Omental fat pad (tissue), 4 donors: ENCODE measurements at places on chromosomes 3 and 15.

DNA sequence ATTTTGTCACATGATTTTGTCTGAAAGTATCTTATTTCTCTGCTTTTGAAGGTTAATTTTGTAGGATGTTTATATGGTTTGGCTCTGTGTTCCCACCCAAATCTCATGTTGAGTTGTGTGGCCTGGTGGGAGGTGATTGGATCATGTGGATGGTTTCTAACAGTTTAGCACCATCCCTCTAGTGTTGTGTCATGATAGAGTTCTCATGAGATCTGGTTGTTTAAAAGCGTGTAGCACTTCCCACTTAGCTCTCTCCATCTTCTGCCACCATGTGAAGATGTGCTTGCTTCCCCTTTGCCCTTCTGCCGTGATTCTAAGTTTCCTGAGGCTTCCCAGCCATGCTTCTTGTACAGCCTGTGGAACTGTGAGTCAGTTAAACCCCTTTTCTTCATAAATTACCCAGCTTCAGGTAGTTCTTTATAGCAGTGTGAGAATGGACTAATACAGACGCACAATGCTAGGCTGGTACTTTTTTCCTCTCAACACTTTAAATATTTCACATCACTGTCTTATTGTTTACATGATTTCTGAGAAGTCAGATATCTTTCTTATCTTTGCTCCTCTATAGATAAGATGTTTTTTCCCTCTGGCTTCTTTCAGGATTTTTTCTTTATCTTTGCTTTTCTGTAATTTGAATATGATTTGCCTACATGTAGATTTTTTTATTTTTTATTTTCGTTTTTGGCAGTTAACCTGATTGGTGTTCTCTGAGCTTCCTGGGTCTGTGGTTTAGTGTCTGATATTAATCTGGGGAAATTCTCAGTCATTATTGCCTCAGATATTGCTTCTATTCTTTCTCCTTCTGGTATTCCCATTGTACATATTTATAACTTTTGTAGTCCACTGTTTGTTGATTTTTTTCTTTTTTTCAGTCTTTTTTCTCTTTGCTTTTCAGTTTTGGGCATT is 22.2 kb downstream of the BTD start:
- no peak for DNase-seq

- DNase-seq: no peak
These were observed 96.6 kb upstream of the CLSTN2 start for GRCh38 chr3:139838269-139838957.

GRCh38 chr15:73585871-73586654 is 47.1 kb downstream of the NPTN start:
- no peak for DNase-seq

DNA sequence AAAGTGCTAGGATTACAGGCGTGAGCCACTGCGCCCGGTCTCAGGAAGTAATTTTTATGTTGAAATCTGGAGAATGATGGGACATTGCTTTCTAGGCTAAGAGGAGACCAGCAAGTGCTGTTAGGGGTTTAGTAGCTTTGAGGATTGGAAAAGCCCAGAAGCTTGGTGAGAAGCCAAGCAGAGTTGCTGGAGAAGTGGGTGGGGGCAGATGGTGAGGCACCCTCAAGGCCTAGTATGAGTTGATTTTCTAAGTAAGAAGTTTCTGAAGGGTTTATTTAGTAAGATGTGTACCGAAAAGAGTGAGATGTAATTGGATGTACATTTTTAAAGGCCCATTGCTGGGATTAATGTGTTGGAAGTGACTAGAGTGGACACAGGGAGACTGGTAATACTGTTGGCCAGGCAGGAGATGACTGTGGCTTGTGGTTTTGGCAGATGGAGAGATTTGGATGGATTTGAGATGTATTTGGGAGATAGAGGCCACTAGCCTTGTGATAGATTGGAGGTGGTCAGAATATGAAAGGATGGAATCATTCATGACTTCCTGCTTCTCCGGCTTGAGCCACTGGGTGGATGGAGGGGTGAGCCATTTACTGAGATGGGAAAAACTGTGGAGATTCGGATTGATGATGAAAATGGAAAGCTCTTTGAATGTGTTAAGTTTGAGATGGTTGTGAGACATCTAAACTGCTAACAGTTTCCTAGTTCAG is 2.3 kb downstream of the LRRC28 start:
- no peak for DNase-seq

GRCh38 chr3:23270423-23270822 is 67.3 kb downstream of the UBE2E2 start:
- DNase-seq: no peak

DNA sequence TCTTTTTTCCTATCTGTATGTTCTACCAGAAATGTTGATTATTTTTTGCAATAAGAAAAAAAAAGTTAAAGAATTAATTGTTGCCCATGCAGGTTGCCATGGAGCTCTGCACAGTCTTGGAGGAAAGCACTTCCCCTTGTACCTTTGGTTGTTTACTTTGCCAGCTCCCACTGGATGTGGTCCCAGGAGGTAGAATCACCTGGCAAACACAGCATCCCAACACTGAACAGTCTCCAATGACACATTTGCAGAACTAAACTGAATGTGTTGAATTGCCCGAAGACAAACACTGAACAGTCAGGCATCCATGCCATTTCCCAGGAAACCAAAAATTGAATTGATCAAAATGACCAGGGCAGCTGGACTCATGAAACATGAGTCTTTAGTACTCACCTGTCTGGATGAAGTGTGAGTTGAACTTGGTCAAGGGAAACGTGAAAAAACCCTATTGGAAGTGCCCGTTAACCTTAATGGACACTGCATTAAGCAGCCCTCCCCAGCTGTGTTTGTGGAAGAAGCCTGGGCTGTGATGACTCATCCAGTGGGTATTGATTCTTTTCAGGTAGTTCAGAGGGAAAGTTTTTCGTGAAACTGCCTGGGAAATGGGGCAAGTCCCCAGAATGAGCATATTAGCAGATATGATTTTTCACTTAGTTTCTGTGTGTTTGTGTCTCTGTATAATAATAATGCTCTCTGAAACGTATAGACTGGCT is 284.7 kb upstream of the STT3B start:
- DNase-seq: no peak

DNA sequence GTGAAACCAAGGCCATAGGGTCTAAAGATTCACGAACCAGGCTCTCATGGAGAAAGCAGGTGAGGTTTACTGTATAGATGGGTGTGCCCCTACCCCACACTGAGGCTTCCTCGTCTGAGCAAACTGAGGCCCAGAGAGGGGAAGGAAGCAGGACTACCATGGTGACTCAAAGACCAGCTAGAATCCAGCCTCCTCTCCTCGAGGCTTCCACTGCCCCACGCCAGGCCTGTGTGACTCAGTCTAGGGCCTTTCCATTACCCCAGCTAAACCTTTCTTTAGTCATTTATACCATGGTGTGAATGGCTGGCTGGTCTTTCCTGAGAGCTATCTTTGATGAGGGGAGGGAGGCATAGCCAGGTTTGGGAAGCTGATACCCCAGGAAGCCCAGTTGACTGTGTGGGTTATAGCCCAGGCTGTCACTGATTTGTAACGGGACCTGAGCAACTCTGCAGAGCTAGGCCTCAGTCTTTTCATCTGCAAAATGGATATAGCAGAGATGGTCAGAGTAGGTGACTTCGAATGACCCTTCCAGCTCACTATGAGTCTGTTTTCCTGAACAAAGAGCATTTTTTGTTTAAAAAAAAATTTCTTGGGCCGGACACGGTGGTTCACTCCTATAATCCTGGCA is 3.0 kb upstream of the RHO start:
- no peak for DNase-seq

DNA sequence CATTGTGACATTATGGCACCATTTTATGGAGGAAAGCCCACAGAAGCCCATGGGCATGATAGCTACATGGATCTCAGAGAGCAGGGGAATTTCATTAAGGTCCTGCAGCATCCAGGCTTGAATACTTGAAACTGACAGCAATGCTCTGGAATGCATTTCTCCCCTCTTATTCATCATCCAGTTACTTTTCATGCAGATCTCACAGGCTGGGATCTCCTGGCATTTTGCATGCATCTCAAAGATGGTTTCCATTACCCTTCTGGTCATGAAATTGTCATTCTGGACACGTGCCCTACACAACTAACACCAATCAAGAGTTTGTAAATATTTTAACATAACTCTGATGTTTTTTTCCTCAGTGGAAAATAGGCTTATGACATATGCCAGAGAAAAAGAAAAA is 32.4 kb downstream of the VGLL3 start:
- no peak for DNase-seq

- no peak for DNase-seq
These were observed 30.4 kb upstream of the TM4SF1 start for GRCh38 chr3:149407898-149408297.

DNA sequence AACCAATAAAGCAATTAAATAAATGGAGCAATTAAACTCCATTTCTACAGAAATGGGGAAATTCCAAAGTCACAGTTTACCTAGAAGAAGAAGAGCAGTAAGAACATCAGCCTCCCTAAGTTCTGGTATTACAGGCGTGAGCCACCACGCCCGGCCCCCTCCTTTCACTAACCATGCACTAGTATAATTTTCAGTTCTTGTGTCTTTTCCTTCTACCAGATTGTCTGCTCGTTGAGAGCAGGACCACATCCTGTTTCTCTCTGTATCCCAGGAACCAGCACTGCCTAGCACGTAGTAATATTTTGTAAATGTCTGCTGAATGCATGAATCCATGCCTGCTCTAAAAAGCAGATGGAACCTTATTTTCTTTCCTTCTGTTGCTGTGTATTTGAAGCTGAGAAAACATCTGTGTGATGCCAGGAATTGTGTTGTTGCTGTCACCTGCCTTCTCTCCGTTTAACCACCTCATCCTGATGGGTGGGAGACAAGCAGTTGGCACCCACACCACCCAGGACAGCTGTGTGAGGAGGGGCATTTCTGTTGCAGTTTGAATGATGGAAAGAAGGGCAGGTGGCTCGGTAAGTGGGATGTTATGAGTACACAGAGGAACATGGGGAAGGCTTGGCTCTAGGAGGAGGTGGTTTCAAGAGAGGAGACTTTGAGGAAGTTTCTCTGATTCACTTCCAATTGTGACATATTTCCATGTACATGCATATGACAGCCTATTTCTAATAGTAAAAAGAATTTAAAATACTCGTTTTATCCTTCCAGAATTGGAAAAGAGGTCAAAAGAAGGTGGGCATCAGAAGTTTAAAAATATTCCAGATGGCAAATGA is 30.1 kb downstream of the PXYLP1 start:
- DNase-seq: no peak

- DNase-seq: no peak
These were observed 44.6 kb upstream of the SLC25A36 start for GRCh38 chr3:140896997-140897396.

GRCh38 chr3:19972054-19972453 is 25.2 kb downstream of the RAB5A start:
- DNase-seq: no peak

GRCh38 chr3:151697496-151697895 is 36.2 kb upstream of the AADACL2 start:
- DNase-seq: no peak

GRCh38 chr15:79035814-79036213 is 54.8 kb downstream of the RASGRF1 start:
- no peak for DNase-seq

DNA sequence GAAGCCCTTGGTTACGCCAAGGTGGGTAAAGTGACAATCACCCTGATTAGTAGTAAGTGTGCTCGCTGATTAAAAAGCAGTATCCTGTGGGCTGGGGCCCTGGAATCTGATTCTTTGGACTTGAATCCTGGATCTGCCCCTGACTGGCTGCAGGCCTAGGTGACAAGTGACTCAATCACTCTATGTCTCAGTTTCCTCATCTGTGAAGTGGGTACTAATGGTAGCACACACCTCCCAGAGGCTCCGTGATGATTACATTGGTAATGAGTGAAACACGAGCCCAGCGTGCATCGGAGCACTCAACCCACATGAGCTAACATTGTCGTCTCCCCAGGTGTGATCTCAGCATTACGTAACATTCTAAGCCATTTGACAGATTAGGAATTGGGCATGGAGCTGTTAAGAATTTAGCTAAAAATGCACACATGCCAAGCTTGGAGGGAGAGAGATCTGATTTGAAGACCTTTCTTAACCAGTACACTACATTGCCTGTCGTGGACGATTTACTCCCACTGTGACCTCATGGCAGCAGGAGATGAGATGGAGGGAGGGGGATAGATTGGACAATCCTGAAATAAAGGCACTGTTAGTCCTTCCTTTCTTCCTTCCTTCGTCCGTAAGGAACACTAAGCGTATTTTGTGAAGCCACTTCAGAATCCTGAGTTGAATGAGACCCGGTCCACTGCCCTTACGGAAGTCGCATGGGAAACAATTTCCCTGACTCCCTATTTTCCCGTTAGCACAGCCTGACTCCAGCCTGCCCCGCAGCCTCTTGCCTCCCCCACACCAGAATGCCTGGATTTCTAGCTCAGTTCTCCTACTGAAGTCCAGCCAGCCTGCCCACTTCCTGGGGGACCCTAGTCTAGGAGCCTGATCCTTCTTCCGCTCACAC is 32.1 kb downstream of the MGLL start:
- no peak for DNase-seq

DNA sequence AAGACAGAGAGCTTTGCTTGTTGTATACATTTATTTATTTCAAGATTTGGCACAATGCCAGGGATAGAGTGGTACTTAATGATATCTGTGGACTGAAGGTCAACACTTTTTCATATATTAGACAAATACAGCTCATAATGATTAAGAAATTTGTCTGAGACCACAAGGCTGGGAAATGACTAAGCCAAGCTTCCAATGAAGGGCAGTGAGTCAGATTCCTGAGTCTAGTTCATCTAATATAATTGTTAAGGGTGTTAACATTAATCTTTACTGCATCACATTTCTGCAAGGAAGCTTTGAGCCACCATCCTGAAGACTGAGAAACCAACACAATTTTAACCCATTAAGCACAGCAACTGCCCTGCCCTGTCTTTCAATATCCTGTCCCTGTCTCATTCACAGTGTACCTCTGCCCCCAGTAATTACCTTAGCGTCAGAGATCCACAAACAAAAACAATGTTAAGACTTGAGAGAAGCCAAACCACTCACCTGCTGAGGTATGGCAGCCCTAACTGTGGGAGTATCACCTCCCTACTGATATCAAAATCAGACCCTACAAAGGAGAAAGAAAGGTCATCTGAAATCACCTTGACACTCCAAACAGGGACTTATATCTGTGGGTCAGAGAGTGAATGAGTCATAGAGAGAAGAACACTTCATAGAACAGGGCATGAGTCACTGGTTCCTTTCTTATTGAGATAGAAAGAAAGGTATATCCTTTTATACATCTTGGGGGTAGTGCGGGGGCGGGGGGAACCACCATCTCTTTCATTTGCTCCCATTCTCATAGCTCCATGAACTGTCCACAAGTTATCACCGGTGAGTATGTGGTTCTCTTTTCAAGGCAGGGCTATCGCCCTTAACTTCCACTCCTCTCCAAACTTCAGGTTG is 74.7 kb downstream of the MAGI1 start:
- no peak for DNase-seq

DNA sequence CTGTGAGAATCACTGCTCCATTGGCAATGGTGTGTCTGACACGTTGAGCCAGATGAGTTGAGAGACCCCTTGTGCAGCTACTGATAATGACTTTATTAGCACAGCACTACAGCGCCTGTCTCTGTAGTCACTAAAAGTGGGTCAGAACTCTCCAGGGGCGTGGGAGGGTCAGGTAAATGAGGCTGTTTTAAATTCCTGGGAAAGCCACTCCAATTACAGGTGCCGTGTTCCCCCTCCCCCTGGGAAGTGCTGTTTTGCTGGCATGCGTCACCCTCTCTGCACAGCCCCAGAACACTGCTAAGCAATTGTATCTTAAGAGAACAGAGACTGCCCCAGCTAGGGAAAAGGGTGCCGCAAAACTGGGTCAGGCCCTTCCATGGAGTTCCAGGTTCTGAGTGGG is 21.5 kb upstream of the CPNE9 start:
- DNase-seq: no peak
